Pancreas (tissue), 10 donors: ENCODE measurements at places on chromosomes 12 and 14. TPM values are rescaled to one million over a fixed set of nuclear protein-coding genes. Genes with fewer than 3 reads are reported as not detected.

GRCh38 chr12:118682656-118683055, 298.7 kb upstream of the SRRM4 start:
- no peak for DNase-seq

GRCh38 chr14:92670643-92671366, 77.6 kb downstream of the LGMN start:
- no peak for DNase-seq

The OTX2 gene
- not detected for polyA plus RNA-seq

The CLEC14A gene
- polyA plus RNA-seq: 7.5 TPM

The SMCO3 gene
- 0.21 TPM for polyA plus RNA-seq

The PRB2 gene
- polyA plus RNA-seq: not detected
